ENCODE measurements at places on chromosomes 11 and 22.

GRCh38 chr11:63870351-63871140 is 31.6 kb downstream of the MARK2 start:
- DNase-seq: no peak

GRCh38 chr22:39529487-39529851 is 3.1 kb downstream of the RPS19BP1 start:
- DNase-seq: no peak

DNA sequence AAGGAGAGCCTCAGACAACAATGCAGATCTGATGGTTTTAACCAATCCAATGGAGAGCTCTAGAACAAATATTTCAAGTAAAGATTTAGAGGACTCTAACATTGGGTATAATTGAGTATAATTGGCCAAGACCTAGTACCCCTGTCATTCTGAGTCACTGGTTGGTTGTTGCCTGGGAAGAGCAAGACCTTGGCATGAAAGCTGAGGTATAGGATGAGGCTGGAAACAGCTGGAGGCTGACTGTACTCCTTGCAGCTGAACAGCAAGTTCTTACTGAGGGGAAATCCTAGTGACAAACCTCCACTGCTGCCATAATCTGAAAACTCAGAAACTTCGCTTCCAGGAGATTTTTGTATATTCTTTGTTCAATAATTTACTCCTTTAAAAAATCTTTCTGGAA is 54.3 kb upstream of the MUC15 start:
- DNase-seq: no peak

GRCh38 chr22:30296833-30297232 is 7.5 kb upstream of the CASTOR1 start:
- DNase-seq: no peak

DNA sequence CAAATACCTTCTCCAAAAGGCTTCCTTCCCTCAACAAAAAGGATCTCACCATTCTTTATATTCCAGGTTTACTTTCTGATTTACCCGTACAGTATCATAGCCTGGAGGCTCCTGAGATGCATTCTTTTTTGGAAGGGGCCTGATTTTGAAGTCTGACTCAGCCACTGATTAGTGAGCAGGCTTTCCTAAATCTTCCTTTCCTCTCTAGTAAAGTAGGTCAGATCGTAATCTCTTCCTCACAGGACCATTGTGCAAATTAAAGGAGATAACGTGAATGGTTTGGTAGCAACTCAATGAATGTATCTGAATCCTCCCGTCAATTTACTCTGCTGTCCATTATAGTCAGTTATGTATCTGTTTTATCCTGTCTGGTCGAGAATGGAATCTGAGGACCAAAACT is 227.7 kb upstream of the ANO5 start:
- DNase-seq: no peak

- no peak for DNase-seq
Measured at GRCh38 chr22:23745791-23746190, 5.1 kb downstream of the ZNF70 start.

GRCh38 chr11:107384144-107384852 is 73.3 kb downstream of the CWF19L2 start:
- no peak for DNase-seq

DNA sequence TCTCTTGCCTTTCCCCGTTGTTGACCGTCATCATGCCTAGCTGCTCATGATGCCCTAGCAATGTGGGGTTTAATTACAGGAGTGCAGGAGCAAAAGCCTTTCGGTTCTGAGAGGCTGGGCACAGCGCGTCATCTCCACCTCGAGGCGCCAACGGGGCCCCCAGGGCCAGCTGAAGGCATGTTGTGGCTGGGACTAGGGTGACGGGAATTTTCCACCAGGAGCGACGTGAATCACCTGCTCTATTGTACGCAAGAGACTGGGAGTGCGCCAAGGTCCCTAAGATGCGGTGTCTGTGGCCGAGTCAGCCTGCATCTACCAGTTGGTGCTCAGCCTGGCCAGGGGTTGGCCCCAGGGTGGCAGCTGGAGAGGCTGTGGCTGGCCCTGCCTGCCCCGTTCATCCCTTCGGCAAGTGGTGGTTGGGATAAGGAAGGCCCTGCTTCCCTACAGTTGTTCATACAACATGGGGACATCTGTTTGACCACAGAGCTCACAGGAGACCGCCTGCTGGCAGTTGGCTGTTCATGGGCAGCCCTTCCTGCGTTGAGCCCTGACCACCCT is 1175.6 kb downstream of the BRD1 start:
- no peak for DNase-seq

GRCh38 chr11:112465433-112466024 is 204.9 kb upstream of the PLET1 start:
- DNase-seq: no peak

GRCh38 chr11:9803685-9804418 is 140.0 kb downstream of the SWAP70 start:
- no peak for DNase-seq

GRCh38 chr22:27393371-27393770 is 408.2 kb downstream of the MN1 start:
- DNase-seq: no peak

DNA sequence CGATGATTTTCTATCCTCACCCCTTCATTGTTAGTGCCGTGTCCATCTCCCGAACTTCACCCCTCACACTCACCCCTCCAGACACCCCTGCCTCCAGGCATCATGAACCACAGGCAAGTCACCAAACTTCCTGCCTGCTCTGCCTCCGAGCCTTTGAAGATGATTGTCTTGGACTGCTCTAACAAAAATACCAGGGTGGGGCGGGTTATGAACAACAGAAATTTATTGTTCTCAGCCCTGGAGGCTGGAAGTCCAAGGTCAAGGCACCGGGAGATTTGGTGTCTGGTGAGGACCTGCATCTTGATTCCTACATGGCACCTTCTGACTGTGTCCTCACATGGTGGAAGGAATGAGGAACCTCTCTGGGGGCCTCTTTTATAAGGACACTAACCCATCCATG is 1508.3 kb downstream of the TBC1D22A start:
- DNase-seq: no peak

- no peak for DNase-seq
Measured at GRCh38 chr11:65380460-65381119, 1.9 kb downstream of the SLC25A45 start.

DNA sequence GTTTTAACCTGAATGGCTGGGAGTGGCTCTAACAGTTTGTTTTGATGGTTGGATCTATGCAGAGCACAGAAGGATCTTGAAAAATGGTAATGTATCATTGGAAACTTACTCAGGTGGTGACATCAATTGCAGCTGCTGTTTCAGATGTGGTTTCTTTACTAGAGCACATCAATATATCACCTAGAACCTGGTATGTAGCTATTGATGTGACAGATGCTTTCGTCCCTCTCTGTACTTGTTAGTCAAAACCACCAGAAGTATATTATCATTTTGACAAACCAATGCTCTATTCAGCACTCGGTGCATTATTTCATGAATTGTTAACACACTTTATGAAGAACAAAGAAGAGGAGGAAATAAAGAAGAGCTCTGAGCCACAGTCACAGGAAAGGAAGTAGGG is 26.6 kb upstream of the SCN3B start:
- DNase-seq: no peak

- no peak for DNase-seq
Measured at GRCh38 chr22:25008666-25009065, 56.1 kb downstream of the KIAA1671 start.

DNA sequence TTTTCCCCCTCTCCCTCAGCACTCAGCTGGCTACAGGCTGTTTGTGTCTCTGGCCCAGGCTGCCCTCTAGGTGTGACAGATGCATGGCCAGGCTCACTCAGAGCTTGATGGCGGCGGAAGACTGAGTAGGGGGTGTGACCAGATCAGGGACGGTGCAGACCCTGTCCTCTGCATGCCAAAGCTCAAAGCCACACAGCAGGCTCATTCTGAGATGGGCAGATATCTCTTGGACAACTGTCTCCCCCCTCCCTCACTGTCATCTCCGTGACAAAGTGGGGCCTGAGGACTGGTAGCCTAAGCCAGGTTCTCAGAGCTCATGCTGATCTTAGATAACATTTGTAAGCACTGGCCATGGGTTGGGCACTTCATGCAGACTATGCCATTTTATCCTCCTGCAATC is 231.3 kb downstream of the DSCAML1 start:
- DNase-seq: no peak

- DNase-seq: no peak
Measured at GRCh38 chr11:17673951-17674350, 45.4 kb upstream of the MYOD1 start.

DNA sequence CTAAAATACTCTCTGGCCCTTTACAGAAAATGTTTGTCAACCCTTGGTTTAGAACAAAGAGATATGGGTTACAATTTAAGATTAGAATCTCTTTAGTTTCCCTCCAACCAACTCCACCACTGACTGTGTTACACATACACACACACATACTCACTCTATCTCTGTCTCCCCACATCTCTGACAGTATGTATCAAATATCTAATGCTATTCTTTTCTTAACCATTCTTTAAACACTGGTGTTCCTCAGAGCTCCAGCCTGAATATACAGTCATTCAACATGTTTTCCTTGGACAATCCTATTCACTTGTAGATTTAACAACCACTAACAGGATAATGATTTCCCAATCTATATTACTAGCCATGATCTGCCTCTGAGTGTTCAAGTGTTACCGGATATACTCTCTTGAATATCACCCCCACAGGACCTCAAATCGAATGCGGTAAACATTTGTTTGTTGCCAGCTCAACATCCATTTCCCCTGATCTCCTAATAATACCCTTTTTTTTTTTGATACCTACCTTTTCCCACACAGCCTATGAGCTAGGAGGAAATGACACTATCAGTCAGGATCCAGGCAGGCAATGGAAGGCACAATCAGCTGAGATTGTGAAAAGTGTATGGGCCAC is 6.1 kb downstream of the MPZL3 start:
- DNase-seq: no peak

GRCh38 chr11:44877571-44878497 is 72.8 kb downstream of the TP53I11 start:
- DNase-seq: no peak

DNA sequence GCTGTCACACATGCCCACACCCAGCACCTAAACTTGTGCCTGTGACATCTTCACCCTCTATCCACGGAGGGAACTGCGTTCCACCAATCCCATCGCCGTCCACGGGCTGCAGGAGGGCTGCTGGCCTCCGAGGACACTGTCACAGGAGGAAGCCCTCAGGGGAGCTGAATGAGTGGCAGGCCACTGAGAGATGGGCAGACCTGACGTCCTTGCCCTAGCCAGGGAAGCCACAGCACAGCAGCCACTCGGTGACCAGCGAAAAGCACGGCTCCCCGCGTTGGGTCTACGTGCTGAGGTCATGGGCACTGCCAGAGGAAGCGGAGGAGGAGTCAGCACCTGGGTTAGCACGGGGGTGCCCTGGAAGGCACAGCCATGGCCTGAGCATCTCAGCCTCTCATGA is 50.5 kb downstream of the IGSF9B start:
- no peak for DNase-seq

DNA sequence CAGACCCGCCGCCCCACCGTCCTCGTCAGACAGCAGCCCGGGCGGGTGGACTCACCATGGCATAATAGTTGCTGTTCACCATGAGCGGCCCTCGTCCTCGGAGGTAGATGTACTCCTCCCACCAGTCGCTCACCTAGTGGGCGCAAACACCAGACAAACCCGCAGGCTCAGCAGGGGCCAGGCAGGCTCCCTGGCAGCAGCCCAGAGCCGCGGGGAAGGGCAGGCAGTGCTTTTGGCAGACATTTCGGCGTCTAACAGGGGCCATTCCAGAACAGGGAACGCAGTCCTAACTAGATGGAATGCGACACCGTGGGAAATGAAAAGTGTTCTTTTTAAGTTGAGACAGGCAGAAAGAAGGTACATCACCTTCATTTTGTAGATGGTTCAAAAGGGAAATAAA is 44.9 kb downstream of the CPT1A start:
- no peak for DNase-seq

- DNase-seq: no peak
Measured at GRCh38 chr11:106482917-106483785, 405.7 kb downstream of the AASDHPPT start.

DNA sequence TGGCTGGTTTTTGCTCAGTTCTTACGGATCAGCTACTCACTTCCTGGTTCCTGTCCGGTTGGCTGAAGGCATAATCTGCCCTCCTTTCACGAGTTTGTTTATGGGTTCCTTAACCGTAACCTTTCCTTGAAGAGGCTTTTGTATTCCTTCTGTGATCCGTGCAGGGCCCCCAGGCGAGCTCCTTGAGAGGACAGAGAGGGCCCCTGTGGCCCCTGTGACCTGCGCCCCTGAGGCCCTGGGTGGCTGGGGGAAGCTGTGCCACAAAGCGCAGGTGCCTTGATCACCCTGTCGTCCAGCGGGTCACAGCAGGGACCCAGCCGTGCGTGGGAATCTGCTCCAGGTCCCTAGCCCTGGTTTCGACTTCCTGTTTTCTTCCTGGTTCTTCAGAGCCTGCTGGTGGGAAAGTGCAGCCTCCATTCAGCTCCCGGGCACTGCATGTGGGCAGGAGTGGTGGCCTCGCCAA is 27.8 kb upstream of the FADD start:
- DNase-seq: no peak

DNA sequence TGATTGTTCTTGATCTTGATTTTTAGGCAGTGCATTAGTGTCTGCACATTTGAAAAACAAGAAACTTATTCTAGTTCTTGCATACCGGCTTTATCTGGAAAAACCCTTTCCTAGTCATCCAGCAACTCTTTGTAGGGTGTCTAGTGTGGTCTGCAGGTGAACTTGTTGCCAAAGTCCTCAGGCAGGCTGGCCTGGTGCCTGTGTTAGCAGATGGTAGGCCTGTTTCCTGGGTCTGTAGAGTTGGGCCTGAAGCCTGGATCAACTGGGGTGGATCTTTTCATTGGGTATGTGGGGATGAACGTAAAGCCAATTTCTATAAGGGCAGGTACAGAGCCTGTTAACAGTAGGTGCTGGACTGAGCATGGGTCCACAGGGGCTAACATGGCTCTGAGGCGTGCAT is 5.6 kb upstream of the GLYATL1 start:
- DNase-seq: no peak

DNA sequence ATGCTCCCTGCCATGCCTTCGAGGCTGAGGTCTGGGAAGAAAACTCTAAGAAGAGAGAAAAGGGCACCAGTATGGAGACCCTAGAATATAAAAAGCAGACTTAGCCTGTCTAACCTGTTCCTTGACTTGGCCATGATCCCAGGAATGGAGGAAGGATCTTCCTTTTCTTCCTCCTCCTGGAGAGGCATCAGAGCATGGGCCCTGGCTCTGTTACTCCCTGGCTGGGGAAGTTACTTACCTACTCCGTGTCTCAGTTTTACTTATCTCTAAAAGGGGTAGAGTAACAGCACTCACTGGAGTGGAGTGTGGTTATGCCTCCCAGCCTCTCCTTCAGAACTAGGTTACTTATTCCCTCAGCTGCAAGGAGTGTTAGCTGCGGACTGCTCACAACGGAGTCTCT is 55.2 kb upstream of the PHF21A start:
- DNase-seq: no peak

- peak; percentile 59 for DNase-seq
Measured at GRCh38 chr22:46066691-46067090, 83.6 kb upstream of the PPARA start.

- DNase-seq: no peak
Measured at GRCh38 chr11:117019871-117020270, 78.4 kb downstream of the SIK3 start.

- DNase-seq: no peak
Measured at GRCh38 chr11:3981084-3981633, 113.4 kb upstream of the RRM1 start.

GRCh38 chr11:6433998-6434660 is 6.7 kb downstream of the HPX start:
- no peak for DNase-seq

- DNase-seq: no peak
Measured at GRCh38 chr22:49487950-49488349, 339.7 kb downstream of the BRD1 start.

- DNase-seq: no peak
Measured at GRCh38 chr11:20541503-20541902, 57.9 kb upstream of the SLC6A5 start.

All from HS-27A (cell line).